ENCODE measurements at places on chromosomes 13 and 19.
A peak's percentile ranks its signal among the peaks of the same experiment; 100 is the strongest.

DNA sequence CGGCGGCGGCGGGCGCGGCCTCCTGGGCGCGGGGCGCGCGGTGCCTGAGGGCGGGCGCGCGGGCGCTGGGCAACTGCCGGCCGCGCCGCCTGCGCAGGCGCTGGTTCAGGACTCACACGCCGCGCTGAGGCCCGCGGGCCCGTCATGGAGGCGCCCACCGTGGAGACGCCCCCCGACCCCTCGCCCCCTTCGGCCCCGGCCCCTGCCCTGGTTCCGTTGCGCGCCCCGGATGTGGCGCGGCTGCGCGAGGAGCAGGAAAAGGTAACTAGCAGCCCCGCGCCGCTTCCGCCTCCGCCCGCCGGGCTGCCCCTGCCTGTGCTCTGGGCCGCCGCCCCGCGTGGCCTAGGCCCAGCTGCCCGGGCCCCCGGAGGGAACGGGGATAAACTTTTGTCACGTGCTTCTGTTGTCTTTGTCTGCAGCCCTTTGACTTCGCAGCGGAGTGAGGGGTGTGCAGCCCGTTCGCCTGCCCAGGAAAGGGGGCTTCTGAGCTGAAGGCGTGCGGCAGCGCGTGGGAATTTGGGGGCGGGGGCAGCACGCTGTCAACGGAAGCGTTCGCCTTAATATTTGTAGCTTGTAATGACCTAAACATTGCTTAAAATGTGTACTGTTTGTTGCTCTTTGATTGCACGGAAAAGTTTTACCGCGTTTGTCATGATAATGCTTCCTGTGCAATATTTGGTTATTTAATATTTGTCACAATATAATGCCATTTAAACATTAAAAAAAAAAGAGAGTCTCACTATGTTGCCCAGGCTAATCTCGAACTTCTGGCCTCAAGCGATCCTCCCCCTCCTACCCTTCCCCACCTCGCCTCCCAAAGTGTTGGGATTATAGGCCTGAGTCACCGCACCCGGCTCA is 594 bp downstream of the URI1 start:
- peak; percentile 39 for DNase-seq

DNA sequence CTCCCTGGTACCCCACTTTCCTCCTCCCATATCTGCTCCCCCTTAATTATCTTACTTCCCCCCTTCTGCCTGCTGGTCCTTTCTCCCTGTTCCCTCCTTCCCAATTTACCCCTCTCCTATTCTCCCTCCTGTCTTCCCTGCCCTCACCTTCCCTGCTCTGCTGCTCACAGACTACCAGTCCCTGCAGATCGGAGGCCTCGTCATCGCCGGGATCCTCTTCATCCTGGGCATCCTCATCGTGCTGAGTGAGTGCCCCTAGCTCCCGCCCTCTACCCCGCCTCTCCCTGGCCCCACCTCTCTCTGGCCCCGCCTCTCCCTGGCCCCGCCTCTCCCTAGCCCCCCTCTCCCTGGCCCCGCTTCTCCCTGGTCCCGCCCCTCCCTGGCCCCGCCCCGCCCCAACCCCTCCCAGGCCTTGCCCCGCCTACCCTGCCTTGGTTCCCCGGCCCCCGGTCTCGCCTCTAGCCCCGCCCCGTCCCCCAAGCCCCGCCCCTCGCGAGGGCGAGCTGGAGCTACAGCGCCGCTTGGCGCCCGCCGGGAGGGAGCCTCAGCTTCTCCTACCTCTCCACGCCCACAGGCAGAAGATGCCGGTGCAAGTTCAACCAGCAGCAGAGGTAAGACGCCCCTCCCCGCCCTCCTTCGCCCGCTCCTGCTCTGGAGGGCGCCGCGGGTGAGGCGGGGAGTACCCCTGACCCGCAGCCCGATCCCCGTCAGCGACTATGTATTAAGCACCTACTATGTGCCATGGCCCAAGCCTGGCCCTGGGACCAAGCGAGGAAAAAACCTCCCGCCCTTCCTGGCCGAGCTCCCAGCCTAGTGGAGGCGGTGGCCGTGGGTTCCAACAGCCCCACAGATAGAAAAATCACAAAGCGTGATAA is 1.9 kb upstream of the FXYD7 start:
- peak; percentile 92 for DNase-seq

- DNase-seq = no peak
Measured at GRCh38 chr19:10353793-10354391, 14.5 kb upstream of the ICAM3 start.

DNA sequence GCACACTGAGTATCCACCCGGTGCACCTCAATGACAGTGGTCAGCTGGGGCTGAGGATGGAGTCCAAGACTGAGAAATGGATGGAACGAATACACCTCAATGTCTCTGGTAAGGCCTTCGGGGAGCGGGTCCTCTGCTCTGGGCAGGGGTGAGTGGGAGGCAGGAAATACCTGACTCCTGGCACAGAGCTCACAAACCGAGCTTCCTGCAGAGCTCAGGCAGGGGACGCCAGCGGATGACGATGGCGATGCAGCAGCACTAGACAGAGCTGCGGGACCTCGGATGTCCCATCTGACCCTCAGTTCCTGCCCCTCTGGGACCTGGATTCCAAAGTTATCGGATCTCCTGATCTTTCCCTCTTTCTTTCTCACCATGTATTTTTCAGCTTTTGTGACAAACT is 3.8 kb downstream of the CD22 start:
- DNase-seq = no peak

- DNase-seq = no peak
Measured at GRCh38 chr13:106588367-106588766, 20.4 kb upstream of the ARGLU1 start.

DNA sequence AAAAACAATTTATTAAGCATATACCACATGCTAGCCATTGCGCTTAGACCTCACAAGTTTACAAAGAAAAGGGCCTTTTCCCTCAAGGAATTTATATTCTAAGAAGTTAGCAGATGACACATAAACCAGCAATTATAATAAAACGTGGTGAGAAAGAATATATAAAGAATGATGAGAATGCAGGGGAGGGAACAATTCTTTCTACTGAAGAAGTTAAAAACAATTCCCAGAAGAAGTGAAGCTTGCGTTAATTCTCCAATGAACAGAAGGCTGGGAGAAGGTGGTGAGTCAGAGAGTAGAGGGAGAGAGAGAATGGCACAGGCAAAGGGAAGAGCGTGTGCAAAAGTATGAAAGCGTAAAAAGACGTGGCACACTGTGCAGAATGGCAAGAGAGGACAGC is 69.5 kb upstream of the ZDHHC20 start:
- peak; percentile 22 for DNase-seq

DNA sequence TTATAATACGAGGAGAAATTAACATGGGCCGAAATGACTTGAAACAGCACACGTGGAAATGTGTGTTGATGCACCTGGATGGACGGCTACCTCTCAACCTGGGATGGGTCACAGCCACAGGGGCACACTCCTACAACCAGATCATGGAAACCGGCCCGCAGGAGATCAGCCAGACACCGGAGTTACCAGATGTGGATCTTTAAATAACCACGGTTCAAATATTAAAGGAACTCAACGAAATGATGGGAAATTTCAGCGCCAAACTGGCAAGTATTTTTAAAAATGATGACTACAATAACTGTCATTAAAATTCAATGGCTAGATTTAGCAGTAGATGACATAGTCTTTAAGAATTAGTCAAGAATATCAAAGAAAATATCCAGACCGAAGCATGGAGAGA is 166.9 kb upstream of the GPR12 start:
- no peak for DNase-seq

DNA sequence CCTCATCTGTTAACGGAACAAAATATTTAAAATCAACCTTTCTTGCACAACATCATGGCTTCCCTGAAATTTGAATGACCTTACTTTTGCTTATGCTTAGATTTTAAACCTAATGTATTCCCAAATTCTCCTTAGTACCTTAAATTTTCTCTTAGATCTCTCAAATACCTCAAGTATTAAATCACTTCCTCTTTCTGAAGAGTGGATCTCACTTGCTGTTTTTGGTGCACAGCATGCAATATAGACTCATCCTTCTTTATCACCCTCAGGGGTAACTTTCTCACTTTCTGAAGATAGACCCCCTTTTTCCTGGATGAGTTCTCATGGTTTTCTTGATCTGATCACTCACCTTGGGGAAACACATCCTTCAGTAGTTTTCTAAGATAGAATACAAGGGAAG is 871.7 kb downstream of the DACH1 start:
- no peak for DNase-seq

GRCh38 chr13:112696001-112696868 is 6.4 kb downstream of the ATP11A start:
- no peak for DNase-seq

GRCh38 chr13:68697551-68697950 is 1410.1 kb upstream of the ATXN8OS start:
- peak; percentile 15 for DNase-seq

DNA sequence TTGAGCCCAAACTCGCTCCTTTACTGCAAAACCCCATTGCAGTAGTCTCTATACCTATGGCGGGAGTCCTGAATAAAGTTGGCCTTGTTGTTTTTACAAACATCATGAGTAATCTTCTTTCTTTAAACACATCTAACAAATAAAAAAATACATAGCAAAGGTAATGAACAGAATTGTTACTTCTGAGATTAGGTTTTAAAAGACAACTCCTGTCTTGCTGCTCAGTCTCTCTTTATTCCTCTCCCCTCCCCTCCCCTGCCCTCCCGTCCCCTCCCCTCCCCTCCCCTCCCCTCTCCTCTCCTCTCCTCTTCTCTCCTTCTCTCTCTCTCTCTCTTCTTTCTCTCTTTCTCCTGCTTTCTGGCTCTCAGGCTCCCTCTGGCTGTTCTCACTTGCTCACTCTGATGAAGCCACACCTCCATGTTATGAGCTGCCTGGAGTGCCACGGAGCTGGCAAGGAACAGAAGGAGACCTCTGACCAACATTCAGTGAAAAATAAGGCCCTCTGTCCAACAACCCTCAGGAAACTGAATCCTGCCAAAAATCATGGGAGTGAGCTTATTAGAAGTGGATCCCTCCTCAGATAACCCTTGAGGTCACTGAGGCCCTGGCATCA is 300.7 kb upstream of the MIR17HG start:
- no peak for DNase-seq

Measured in HTR-8/SVneo (cell line).